ENCODE measurements at places on chromosomes 2 and 18.

DNA sequence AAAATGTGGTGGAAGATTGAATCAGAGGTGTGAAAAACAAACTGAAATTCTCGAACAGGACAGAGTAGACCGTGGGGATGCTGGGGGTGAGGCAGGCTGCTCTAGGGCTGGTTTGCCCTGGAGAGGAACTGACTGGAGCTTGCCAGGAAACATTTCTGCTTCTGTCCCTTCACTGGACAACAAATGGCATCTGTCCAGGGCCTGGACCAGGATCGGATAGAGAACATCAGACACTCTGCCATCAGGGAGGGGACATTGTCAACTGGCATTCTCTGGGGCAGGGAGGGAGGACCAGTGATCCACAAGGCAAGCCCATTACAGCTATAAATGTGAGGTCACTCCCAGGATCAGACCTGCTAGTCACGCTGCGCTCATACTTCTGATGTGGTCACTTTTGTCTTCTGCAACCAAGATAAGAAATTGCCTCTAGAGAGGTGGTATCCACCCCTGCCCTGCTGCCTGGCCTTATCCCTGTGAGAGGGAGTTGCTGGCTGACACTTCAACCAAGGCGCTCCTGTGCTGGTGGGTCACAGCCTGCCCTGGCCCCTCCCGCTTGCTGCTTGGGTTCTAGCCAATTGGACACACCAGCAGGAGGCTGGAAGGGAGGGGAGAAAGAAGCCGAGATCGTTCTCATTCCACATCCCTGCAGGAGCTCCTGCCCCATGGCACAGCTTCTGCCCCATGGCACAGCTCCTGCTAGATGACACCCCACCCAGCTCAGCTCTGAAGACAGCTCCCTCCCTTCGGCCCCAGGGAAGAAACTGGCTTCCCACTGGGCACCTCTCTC, 8.7 kb downstream of the NPPC start:
- DNase-seq, result no peak

DNA sequence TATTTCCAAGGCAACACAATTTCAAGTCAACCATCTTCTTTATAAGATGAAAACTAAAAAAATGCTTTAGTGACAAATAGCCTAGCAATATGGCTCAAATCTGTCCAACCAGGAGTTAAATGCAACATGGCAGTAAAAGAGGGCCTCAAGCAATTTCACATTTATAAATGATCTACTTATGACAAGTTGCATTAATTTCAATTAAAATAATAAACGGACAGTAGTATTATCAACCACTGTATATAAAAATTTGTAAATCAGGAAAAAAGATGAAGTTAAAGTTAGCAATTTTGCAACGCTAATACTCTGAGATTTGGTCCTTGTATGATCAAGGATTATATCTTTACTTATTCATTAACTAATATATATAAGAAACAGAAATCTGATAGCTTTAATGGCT, 19.3 kb downstream of the CCDC88A start:
- no peak for DNase-seq

DNA sequence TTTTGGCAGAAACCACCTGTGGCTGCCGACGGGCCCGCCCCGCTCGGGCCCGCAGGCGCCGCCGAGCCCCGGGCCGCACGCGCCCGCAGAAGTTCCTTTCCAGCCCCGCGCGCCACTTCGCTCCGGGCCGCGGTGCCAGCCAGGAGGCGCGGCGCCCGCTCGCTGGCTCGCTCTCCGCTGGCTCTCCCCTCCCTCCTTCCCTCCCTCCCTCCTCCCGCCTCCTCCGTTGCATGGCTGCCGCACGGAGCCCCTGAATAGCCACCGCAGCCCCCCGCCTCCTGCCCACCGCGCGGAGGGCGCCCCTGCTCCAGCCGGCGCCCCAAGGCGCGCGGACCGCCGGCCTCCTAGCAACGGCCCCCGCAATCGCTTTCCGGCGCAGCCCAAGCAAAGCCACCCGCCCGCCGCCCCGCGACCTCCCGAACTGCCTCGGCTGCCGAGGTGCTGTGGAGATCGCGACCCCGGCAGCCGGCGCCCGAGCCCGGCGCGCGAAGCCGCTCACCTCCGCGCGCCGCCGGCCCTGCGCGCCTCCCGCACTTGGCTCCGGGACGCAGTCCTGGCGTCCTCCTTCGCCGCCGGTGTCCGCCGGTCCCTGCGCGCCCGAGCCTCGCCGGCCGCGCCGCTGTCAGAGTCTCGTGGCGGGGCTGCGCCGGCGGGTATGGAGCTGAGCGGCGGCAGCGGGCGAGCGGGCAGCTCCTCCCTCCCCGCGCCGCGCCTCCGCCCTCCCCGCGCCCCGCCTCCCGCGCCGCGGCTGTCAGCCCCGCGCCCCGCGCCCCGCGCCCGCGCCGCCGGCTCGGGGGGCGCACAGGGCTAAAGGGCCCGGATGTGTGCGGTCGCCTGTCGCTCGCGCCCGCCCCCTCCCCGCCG, at the start of gene ZBTB7C:
Gene ZBTB7C, minus strand, starts transcription at position 657 of the 864 bp plus-strand sequence.
- peak; percentile 22 for DNase-seq

DNA sequence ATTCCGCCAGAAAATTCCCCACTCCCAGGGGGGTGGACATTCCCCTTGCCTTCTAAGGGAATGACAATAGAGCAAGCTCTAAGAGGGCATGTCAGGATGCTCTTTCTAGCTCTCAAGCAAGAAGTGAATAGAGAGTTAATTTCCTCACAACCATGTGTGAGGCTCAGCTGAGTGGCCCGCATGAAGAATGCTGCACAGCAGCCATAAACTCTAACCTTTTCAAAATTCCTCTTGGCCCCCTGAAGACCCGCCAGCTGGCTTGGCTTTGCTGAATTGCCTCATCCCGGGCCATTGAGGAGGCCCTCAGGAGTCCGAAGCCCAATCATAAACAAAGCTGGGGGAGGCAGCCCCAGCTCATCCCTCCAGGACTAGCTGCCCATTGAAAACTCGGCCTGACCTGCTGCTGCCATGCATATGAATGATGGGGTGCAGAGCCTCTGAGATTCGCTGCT, 38.2 kb downstream of the NRP2 start:
- no peak for DNase-seq

DNA sequence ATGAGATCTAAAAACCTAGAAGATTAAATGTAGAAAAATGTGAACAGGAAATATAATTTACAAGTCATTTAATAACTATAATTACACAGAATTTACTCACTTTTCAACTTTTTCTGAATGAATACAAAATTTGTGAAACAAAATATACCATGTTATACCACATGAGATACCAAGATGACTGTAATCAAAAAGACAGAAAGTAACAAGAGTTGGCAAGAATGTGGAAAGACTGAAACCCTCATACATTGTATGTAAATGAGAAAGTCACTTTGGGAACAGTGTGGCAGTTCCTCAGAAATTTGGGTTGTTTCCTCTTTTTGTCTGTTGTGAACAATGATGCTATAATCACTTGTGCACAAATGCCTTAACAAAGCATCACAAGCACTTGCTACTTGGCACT, 145.4 kb upstream of the ZNF804A start:
- no peak for DNase-seq

- DNase-seq, result peak; percentile 84
These were observed 4.6 kb downstream of the SP140 start for GRCh38 chr2:230230087-230230486.

DNA sequence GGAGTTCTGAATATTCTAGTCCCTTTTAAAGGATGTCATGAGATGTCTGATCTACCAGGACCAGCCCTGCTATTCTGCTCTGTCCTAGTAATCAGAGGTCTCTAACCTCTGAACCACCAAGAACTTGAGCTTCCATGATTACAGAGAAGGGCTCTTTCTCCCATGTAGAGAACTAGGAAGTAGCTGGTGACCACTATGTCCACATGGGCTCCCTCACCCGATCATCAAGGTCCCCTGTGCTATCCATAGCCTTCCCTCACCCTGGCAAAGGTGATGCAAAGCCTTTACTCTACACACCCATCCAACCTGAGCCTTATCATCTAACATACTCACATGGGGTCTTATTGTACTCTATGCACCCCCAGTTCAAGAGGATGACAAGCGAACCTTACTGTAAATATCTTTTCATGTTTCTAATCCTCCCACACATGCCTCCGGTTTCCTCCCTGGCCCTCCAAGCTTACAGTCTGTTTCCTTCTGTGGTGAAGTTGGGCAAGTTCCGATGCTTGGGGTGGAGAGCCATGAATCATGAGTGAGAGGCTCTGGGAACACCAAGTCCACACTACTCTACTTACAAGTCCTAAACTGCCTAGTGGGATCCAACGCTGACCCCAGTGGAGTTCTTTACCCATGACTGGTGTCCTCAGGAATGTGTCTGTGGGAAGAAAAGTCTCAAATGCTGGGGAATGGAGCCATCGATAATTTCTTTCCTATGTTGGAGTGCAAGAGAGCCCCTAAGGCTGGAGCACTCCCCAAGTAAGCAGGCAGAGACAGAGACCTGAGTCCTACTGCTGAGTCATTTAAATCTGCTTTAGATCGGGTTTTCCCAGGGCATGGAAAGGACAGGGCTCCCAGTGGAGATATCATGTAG, 73.3 kb upstream of the KLF7 start:
- peak; percentile 100 for DNase-seq

DNA sequence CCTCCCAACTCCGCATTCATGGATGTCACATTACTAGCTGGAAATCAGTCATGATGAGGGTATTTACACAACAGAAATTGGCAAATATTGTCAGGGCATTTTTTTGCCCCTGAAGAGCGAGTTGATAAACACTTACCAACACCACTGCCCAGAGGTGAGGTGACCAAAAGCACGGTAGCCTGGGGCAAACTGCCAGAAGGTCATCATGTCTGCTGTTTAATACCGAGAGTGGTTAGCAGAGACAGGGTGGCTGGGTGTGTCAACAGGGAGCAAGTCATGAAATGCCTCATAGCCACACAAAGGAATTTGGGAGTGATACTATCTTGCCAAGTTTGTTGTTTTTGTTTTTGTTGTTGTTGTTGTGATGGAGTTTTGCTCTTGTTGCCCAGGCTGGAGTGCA, 37.0 kb upstream of the EPC2 start:
- no peak for DNase-seq

- no peak for DNase-seq
These were observed 26.4 kb downstream of the RTP5 start for GRCh38 chr2:241895712-241896641.

DNA sequence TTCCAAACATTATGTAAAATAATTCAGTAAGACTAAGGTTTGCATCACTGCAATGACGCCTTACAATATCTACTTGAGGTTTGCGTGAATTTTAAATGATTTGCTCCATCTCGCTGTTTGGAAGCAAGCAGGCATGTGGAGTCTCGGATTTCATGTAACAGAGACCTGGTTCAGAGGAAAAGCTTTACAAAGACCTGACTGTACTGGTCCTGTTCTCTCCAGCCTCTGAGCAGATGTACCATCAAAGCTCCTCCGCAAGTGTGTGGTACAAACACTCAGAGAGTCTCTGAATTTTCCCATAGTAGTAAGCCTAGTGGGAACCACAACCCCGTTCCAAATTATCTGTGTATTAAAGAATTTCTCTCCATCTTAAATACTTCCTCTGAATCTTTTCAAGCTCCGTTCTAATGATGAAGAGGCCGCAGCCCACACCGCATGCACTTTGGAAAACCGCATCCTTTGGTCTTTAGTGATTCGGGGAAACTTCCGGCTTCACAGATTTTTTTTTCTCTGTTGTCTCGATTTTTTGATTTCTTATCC, 728.1 kb upstream of the SOX11 start:
- DNase-seq, result no peak

GRCh38 chr18:48997985-48998831, 47.4 kb upstream of the SMAD7 start:
- DNase-seq, result peak; percentile 100

GRCh38 chr2:71510938-71511337, 57.6 kb downstream of the DYSF start:
- no peak for DNase-seq

GRCh38 chr2:58110765-58111164, 64.2 kb downstream of the VRK2 start:
- DNase-seq, result no peak

GRCh38 chr2:150620855-150621254, 133.4 kb upstream of the RND3 start:
- peak; percentile 39 for DNase-seq

DNA sequence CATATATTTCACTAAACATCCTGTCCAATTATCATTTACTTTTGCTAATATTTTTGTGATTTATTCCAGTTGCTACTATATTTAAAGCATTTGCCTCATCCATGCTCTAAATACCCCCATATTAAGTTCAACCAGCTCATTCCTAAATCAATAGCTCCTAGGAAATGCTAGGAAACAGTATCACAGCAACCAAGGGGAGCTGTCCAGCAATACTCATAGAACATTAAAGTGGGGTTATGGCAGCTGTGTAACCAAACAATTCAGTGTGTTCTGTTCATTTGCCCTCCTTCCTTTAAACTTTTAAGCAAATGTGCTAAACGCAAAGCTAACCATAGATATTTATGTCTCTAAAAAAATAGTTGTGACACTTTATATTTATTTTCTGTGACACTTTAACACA, 41.1 kb downstream of the ACVR1C start:
- no peak for DNase-seq

GRCh38 chr2:150125708-150126107, 361.8 kb downstream of the RND3 start:
- peak; percentile 86 for DNase-seq

- DNase-seq, result no peak
These were observed 1.6 kb downstream of the TMEM185B start for GRCh38 chr2:120221616-120222015.

GRCh38 chr2:234364661-234365060, 132.2 kb downstream of the ARL4C start:
- no peak for DNase-seq

- DNase-seq, result no peak
These were observed 211.4 kb downstream of the EPHA4 start for GRCh38 chr2:221360742-221361141.

- no peak for DNase-seq
These were observed 197.4 kb downstream of the HAUS1 start for GRCh38 chr18:46301571-46301970.

DNA sequence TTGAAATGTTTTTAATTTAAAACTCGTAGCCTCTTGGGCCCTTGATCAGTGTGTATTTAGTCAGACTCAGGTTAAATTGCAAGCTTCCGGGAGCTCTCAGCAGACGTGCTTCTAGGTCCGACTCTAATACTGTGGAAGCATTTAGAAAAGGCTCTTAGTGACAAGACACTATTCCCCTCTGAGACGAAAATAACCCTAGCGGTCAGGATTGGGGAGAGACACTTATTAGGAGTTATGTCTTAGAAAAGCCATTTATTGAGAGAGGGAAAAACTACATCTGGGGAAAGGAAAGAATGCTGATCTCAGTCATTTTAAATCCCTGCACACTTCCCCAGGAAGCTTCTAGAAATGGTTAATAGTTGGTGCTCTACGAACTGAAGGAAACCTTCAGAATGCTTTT, 110.5 kb upstream of the NCK2 start:
- no peak for DNase-seq

DNA sequence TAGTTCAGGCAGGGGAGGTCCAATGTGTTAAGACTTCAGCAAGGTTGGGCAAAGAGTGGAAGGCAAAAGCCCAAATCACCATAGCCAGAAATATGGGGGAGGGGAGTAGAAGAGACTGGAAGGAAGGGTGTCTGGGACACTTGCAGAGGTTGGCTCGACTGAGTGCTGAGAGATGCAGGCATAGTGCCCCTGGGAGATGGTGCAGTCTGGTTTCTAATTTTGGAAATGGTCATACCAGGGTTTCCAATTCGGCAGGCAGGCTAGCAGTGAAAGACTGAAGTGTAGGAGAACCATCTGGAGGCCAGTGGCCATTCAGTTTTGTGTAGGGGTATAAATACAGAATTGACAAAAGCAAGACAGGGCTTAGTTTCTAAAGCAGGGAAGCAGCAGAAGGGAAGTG, 6.2 kb upstream of the SPOPL start:
- no peak for DNase-seq

- peak; percentile 55 for DNase-seq
These were observed 354.6 kb upstream of the SETBP1 start for GRCh38 chr18:44325903-44326635.
